ENCODE measurements at places on chromosomes 2 and 18.

DNA sequence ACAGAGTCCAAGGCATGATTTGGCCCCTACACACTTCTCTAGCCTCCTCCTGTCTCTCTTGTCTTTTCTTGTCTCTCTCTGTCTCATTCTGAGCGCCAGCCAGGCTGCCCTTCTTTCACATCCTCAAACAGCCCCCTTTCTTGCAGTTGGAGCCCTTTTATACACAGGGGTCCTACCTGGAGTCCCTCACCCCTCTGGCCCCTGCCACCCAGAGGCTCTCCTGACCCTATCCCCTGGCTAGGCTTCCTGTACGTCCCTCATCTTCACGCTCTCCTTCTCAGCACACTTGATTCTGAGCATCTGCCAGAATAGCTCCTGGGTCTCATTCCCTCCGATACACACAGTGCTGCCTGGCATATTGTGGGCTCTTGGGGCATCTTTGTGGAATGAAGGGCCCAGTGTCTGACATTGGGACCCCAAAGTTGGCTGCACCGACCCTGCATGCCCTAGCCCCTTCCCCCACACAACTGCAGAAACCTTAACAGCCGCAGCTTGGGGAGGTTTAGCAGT is 261.9 kb downstream of the DYSF start:
- DNase-seq = no peak

GRCh38 chr2:195711478-195711877 is 54.5 kb downstream of the SLC39A10 start:
- DNase-seq = no peak

DNA sequence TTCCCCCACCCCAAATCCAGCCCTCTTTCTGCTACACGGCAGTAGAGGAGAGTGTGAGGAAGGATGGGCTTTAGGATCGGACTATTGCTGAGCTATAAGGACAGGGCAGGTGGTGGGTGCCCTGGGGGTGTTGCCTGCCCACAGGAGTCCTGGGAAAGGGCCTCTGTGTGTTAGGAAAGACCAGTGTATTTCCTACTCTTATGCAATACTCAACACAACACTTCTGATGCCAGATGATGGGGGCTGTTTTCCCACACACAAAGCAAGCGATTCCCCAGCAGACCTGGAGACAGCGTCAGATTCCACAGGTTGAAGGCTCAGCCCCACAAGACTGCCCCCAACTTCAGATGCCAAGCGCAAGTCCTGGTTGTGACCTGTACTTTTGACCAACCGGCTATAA is 91.0 kb upstream of the LCLAT1 start:
- DNase-seq = no peak

DNA sequence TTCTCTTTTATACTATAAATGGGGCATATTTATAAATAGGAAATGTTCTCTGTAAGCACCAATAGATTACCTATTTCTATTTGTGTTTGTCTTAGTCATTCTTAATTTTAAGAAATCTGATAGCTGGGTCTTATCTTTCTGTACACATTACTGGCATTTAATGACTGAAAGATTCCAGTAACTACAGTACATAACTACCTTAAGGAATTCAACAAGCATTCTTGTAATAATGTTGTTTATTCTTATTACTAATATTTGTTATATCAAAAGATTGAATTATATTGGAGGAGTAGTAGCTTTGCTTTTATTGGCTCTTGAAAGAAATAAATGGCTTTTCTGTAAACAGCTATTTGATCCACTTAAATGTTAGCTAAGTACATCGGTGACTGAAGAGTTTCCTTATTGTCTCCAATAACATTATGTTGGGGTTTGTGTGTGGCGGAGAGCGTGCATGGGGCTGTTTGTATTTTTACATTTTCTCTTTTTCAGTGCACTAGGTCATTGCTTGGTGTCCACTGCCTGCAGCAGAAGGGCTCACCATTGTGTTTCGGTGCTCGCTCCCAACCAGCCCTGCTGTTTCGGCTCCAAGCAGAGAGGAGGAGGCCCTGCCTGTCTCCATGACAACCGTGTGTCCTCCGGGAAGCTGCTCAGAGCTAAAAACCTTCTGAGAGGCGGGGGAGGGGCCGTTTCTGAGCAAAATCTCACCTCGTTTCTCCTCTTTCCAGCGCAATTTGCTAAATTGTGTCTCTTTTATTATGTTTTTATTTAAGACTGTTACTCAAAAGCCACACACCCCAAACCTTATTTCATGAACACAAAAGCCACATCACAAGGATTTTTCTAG is 112.5 kb upstream of the SLC38A11 start:
- no peak for DNase-seq

GRCh38 chr2:64861452-64862397 is 127.5 kb upstream of the SLC1A4 start:
- DNase-seq = no peak

- no peak for DNase-seq
Observed at GRCh38 chr2:232974396-232974795, 38.7 kb downstream of the NGEF start.

DNA sequence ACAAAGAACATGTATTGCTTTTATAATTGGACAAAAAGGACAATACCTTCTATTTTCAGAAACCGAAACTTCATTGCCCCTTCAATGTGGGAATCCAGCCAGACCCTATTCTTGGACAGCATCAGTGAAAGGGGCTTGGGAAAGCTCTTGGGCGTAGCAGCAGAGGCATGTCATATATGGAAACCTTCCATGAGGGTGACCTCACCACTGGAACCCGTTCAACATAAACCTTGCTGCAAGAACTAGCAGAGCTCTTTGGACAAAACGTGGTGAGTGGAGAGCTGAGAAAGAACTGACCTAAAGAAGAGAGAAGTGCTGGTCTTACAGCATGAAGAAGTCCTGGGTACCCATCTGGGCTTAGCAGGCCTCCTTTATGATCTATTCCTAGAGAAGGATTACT is 22.7 kb upstream of the ACTG2 start:
- no peak for DNase-seq

- DNase-seq = no peak
Observed at GRCh38 chr18:10690366-10690765, 164.5 kb downstream of the NAPG start.

DNA sequence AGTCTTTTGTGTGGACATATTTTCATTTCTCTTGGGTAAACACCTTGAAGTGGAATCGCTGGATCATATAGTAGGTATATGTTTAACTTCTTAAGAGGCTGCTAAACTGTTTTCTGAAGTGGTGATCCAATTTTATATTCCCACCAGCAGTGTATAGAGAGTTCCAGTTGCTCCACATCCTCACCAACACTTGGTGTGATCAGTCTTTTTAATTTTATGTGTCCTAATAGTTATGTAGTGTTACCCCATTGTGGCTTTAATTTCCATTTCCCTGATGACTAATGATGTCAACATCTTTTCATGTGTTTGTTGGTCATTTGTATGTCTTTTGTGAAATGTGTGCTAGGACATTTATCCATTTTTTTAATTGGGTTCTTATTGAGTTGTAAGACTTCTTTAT is 56.9 kb downstream of the DGKD start:
- no peak for DNase-seq

DNA sequence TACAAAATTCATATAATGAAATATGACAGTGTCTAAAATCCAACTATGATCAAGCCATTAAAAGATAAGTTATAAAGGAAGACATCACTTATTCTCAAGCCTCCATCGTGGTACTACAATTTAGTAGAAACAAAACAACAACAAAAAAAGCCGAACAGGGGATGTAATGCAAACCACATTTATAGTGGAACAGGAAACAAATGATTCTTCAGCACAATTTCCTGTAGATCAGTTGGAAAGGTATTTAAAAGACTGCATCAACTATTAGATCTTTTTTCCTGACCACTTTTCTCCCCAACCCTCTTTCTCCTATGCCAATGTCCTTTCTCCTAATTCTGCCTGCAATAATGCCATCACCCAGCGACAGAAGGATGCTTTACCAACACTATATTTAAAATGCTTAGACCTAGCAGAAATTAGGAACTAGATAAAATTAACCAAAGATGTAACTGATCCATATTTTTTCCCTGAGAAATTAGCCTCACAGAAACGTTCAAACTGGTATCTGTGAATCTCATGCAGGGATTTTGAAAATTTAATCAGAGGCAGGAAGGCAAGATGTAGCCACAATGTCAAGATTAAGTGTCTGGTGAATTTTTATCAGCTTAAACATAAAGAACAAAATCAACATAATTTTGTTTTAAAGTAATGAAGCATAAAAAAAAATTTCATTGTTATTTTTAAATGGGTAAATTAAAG is 271.4 kb downstream of the TCF4 start:
- DNase-seq = no peak

DNA sequence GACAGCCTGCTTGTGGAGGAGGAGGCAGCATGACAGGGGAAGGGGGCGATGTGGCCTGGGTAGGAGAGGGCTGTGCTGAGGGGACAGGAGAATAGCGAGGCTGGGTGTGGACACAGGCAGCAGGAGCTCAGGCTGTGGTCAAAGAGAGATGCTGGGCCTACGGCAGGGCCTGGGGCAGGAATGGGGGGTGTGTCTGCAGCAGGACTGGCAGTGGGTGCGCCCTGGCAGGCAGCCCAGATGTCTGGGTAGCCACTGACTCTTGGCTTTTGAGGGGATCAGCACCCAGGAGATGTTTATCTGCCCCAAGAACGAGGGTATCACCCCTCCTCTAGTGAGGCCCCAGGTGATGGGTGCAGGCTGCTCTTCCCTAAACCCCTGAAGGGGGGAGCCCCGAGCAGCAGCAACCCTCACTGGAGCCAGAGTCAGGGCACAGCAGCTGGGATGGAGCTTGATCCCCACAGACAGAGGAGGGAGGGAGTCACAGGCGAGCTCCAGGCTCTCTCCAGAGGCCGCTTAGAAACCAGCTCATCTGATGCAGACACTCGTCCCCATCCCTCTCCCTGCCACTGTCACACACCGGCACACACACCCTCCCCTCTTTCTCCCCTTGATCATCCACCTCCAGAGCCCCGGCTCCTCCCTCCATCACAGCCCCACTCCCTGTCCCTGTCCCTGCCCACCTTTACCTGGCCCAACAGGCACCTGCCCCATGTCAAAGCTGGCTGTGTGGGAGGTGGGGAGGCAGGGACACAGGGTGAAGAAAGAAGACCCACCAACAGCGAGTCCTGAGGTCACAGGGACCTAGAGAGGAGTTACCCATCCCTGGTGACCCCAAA is 29.8 kb upstream of the TNS1 start:
- no peak for DNase-seq

GRCh38 chr2:229852565-229852964 is 69.2 kb downstream of the TRIP12 start:
- peak; percentile 57 for DNase-seq

GRCh38 chr2:11996618-11997017 is 250.2 kb downstream of the LPIN1 start:
- no peak for DNase-seq

DNA sequence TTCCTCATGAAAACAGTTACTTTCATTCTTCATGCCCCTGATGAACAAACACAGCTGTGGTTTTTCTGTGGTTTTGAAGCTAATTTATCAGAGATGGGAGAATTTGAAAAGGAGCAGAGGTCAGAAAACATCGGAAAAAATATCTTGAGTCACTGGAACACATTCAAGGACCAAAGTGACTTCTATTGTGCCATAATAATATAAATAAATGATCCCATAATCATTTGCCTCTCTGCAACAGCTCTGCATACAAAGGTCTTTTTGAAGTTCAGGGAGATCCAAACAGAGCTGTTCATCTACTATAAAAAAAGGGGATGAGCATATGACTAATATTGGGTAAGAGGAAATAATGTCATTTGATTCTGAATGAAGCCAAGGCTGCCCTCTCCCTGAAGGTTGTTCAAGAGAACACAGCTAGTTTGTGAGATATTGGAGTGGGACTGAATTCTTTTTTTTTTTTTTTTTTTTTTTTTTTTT is 201.3 kb upstream of the GALNT5 start:
- DNase-seq = no peak

GRCh38 chr2:46096260-46096659 is 200.9 kb upstream of the EPAS1 start:
- peak; percentile 70 for DNase-seq

DNA sequence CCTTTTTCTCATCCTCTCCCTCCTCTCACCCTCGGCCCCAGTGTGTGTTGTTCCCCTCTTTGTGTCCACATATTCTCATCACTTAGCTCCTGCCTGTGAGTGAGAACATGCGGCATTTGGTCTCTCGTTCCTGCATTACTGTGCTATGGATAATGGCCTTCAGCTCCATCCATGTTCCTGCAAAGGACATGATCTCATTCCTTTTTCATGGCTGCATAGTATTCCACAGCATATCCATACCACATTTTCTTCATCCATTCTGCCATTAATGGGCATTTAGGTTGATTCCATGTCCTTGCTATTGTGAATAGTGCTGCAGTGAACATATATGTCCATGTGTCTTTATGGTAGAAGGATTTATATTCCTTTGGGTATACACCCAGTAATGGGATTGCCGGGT is 10.8 kb upstream of the NCOA1 start:
- no peak for DNase-seq

GRCh38 chr18:64027931-64028695 is 58.2 kb downstream of the SERPINB8 start:
- DNase-seq = no peak

- no peak for DNase-seq
Observed at GRCh38 chr2:200985799-200986198, 22.3 kb upstream of the ORC2 start.

GRCh38 chr2:47283659-47284058 is 119.3 kb upstream of the MSH2 start:
- no peak for DNase-seq

DNA sequence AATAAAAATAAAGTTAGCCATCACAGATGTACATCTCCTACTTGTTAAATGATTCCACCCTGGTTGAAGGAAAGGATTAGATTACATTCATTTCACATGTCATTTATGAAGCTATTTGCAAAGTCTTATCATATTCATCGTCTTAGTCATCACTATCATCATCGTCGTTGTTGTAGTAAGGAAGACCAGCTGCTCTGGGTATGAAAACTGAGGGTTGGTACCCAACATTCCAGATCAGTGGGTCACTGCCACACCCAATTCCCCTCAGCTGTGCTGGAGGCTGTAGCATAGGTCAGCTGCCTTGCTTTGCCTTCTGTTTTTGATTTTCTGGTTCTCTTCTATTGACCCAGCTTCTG is 20.9 kb upstream of the CCBE1 start:
- no peak for DNase-seq

- DNase-seq = no peak
Observed at GRCh38 chr2:51903728-51904127, 871.8 kb upstream of the NRXN1 start.

DNA sequence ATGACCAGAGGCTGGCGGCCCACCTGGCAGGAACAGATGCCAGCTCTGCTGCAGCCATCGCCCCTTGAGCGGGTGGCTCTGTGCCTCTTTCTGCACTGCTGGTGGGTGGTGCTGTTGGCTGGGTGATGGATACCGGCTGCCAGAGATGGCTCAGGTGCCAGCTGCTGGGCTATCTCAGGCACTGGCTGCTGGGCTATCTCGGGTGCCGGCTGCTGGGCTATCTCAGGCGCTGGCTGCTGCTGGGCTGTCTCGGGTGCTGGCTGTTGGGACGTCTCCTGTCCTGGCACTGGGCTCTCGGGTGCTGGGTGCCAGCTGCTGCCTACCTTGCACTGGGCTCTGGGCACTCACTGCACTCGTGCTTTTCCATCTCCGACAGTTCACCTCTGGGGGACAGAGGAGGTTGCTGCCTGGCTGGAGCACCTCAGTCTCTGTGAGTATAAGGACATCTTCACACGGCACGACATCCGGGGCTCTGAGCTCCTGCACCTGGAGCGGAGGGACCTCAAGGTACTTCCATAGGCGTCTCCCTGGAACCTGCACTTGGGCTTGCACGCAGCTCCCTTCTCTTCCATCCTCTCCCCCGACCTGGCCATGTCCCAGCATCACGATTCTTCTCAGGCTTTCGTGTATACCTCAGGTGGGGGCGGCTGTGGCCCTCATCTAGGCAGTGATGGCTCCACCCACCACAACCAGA is 98.4 kb downstream of the USP40 start:
- DNase-seq = no peak

GRCh38 chr2:237026981-237027711 is 58.5 kb upstream of the COPS8 start:
- DNase-seq = peak; percentile 82

- DNase-seq = peak; percentile 30
Observed at GRCh38 chr2:171319164-171319810, 114.5 kb downstream of the METTL8 start.
